Hematopoietic multipotent progenitor cell treated with erythropoietin and hydrocortisone succinate and interleukin-3 and kit ligand, for 8 days (in vitro differentiated cells): ENCODE measurements at places on chromosomes 4 and X.

DNA sequence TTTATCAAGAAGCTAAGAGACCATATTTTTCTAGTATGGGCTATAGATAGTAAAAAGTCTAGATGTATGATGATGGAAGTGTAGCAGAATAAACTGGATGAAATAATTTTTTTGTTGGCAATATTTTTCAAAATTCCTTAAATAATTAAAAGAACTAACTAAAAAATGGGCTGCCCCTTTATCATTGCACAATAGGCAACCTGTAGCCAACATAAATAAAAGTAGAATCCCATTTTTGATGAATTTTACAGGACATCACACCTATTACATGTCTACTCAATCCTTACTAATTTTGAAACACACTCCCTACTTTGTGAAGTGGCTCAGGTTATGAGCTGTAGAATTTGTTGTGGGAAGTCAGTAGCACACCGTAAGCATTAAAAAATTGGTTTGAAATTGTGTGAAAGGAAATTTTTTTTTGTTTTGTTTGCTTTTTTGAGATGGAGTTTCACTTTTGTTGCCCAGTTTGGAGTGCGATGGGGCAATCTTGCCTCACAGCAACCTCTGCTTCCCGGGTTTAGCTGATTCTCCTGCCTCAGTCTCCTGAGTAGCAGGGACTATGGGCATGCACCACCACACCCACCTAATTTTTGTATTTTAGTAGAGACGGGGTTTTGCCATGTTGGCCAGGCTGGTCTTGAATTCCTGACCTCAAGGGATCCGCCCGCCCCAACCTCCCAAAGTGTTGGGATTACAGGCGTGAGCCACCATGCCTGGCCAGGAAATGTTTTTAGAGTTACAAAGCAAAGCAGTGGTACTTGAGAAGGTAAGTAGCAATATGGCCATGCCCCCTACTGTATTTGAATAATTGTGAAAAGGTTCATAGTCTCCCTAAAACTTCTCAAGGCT, 8.9 kb upstream of the RUFY3 start:
- DNase-seq = no peak

GRCh38 chr4:95105112-95105511, 347.4 kb downstream of the BMPR1B start:
- no peak for DNase-seq

DNA sequence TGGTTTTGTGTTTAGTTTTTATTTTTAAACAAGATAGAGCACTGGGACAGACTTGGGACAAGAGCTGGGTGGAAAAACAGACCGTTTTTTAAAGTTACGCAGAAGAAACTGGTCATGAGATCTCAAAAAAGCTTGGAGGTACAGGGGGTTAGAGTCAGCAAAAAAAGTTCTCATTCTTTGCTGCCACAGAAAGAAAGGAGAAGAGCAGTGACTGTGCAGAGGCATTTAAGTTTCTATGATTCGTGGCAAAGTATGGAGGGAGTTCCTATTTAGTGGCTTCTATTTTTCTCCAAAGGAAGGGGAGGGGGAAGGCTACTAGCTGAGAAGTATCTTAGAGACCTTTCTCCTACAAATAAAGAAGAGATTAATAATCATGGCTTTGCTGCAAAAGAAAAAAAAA, 68.3 kb downstream of the MANBA start:
- DNase-seq = no peak

GRCh38 chr4:185831125-185831815, 19.3 kb upstream of the SORBS2 start:
- no peak for DNase-seq

- DNase-seq = no peak
Measured at GRCh38 chrX:129553619-129554288, 13.7 kb downstream of the OCRL start.

- DNase-seq = peak; percentile 27
Measured at GRCh38 chrX:41481264-41482109, 34.3 kb downstream of the NYX start.

- DNase-seq = no peak
Measured at GRCh38 chr4:2141022-2141761, 82.1 kb downstream of the NAT8L start.

DNA sequence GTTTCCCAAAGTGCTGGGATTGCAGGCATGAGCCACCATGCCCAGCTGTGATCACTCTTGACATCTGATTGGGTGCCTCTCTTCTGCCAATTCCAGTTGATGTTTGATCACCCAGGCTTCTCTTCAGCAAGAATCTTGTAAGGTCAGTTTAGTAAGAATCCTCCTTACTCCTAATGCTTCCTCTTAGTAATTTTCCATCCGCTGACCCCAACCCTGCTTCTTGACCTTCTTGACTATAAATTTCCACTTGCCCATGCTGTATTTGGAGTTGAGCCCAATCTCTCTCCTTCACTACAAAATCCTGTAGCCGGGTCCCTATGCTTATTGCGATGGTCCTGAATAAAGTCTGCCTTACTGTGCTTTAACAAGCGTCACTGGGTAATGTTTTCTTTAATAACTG, 75.4 kb downstream of the DDIT4L start:
- no peak for DNase-seq

GRCh38 chr4:138035781-138036258, 206.3 kb downstream of the SLC7A11 start:
- DNase-seq = peak; percentile 48

GRCh38 chr4:19266566-19266965, 985.1 kb upstream of the SLIT2 start:
- no peak for DNase-seq

- no peak for DNase-seq
Measured at GRCh38 chr4:2868877-2869487, 25.3 kb downstream of the ADD1 start.

DNA sequence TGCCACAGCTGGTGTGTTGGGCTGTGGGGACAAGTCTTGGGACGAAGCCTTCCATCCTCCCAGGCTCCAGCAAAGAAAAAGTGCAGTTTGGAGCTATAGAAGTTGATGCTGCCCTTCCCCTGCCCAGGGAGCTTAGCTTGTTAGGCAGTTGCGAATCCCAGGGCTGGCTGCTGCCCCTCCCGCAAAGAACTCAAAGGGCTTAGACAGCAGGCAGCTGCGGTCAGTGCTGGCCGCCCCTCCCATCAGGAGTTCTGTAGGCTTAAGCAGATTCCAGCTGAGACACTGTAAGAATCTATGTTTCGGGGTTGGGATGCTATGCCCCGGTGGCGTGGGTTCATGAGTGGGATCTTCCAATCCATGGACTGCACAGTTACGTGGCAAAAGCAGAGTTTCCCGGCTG, 956.7 kb downstream of the GLUD2 start:
- DNase-seq = no peak

GRCh38 chr4:110638089-110638746, 15.3 kb upstream of the PITX2 start:
- no peak for DNase-seq

- DNase-seq = no peak
Measured at GRCh38 chrX:115583496-115584004, 22.6 kb downstream of the PLS3 start.

DNA sequence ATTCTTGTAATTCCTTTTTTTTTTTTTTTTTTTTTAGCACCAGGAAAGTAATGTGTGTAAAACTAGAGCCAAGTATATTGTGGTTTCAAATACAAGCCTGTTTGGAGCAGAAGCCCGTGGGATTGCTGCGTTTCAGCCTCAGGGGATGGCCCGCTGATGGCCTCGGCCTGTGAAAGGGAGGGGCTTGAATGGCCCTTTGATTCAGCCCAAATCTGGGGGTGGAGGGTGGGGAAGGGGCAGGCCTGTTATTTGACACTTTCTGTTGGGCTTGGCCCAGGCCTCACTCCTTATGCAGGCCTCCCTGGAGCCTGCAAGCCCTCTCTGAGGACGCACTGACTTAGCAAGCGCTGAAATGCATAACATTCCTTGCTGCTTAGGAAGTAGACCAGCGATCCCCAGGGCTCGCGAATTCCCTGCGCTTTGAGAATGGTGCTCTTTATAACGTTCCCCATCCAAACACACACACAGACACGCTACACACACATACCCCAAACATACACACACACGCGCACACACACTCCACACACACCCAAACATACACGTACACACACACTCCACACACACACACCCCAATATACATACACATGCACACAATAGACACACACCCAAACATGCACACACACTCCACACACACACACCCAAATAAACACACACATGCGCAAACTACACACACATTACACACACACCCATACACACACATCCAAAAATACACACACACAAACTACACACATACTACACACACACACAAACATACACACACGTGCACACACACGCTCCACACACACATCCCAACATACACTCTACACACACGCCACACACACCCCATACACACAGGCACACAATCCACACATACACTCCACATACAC, 29.6 kb downstream of the TLR10 start:
- DNase-seq = no peak

GRCh38 chrX:99750721-99751120, 659.4 kb downstream of the PCDH19 start:
- DNase-seq = no peak

- DNase-seq = peak; percentile 30
Measured at GRCh38 chr4:152534541-152535359, 1.1 kb downstream of the FBXW7 start.

DNA sequence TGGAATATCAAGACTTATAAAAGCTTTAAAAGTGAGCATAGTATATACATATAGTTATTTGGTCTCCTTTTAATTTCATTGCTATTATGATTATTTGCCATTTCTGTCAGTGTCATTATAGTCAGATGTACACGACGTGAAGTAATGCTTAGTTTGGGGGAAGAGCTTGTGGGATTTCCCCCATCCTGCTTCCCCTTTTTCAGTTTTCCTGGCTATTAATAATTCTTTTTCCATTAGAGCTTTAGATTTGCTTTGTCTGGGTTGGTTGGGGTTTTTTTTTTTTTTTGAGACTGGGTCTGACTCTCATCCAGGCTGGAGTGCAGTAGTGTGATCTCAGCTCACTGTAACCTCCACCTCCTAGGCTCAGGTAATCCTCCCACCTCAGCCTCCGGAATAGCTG, 5.4 kb downstream of the ABCE1 start:
- no peak for DNase-seq

- DNase-seq = no peak
Measured at GRCh38 chr4:38647101-38647819, 16.7 kb upstream of the KLF3 start.

- DNase-seq = peak; percentile 41
Measured at GRCh38 chrX:154815274-154815818, 10.1 kb upstream of the MPP1 start.

- peak; percentile 23 for DNase-seq
Measured at GRCh38 chr4:140242357-140243277, 88.6 kb upstream of the MAML3 start.

GRCh38 chr4:180335566-180335965, 1907.6 kb upstream of the TENM3 start:
- DNase-seq = no peak

DNA sequence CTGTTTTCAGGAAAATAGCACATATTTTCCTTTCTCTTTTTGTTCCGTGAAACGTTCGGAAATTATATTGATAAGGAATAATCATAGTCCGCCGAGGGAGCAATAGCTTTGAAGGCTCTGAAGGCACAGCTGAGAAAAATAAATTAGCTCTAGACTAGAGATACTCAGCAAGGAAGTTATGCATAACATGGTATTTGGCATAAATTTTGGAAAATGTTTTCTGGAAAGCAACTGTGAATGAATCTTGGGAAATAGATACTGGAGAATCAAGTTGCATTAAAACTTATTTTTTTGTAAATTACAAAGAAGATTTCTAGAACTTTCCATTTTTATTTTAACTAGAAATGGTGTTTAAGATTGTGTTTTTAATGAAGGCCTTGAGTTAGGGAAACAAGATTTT, 92.4 kb downstream of the HPRT1 start:
- DNase-seq = no peak

DNA sequence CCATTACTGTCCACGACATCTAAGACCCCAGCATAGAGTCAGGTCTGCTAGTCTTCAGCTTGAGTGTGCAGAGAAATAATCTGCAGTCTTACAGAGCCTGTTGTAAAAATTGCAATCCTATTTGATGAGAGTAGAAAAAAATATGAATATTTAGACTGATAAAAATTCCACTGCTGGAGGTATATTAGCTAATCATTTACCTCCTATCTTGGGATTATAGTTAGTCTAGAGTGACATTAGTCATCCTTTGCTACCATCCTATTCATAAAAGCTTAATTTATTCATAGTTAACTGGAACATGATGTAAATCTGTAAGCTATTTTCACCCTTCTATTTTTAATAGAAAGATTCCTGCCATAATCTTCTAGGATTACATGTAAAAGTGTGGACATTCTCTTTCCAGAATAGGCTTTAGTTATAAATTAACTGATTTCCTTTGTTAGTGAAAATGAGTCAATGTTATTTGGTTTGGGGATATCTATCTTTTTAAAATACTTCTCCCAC, 26.7 kb downstream of the C4orf54 start:
- no peak for DNase-seq

GRCh38 chr4:30056016-30056766, 664.0 kb upstream of the PCDH7 start:
- no peak for DNase-seq

DNA sequence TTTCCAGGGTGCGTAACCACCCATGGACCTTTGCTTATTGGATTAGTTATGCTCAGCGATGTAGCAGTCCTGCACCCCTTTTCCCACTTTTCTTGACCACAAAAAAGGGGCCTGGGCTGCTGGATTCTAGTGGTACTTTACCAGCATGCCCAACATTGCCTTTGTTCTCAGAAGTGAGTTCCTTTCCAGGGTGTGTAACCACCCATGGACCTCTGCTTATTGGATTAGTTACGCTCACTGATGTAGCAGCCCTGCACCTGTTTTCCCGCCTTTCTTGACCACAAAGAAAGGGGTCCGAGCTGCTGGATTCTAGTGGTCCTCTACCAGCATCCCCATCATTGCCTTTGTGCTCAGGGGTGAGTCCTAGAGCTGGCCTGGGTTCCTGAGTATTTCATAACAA, 138.2 kb downstream of the COX18 start:
- no peak for DNase-seq

DNA sequence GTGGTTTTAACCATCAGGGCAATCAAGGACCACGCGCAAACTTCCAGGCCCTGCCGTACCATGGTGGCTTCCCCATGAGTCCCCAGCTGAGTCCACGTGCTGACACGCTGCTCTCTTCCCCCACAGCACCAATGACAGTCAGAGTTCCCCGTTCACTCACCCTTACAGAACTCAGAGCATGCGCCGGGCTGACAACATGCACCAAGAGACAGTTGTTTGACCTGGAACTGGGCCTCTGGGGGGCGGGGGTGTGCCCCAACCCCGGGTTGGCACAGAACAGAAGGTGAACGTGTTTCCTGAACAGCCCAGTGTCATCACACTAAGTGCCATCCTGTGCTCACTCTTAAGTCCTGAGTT, 29.4 kb downstream of the IRF2 start:
- DNase-seq = peak; percentile 39

GRCh38 chr4:8850830-8851188, 20.8 kb downstream of the HMX1 start:
- no peak for DNase-seq
